AML-193 (cell line): ENCODE measurements at places on chromosomes 4 and X.

- no peak for DNase-seq
Observed at GRCh38 chr4:167713756-167714155, 378.6 kb upstream of the ANXA10 start.

GRCh38 chrX:45621376-45622041, 420.8 kb upstream of the DIPK2B start:
- DNase-seq, result no peak

DNA sequence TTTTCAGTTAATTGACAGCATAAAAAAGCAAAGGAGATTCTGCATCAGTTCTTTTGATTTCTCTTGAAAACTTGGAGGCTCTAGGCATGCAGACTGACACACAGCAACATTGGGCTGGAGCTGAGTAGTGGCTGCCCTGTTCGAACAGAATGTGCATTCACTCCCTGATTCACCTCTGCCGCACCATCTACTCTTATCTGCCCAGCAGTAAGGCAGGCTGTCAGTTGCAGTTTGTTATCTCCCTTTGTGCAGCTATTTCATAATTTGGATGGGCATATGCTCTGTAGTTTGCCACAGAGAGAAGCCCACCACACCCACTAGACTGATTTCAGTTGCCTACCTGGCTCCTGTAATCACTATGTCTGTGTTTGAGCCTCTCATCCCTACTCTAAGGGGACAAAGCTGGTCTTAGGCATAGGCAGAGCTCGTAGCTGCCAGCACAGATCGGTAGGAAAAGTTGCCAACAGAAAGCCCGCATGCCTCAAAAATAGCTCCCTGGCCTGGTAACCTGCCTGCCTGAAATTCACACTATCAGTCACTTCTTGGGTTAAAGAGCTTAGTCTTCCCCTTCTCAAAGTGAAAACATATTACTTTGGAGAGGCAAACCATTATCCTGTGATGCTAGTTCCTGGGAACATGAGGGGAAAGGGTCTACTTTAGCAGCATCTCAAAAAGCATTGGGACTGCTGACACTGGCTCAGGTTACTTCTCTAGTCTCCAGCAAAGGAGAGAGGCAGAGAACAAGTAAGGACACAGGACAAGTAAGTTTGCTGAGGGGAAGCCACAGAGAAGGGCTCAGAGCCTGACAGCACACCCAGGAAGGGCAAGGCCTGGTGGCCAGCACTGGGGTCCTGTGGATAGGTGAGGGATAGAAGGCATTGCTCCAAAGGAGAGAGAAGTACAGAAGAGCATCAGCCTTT, 75.9 kb upstream of the TMEM164 start:
- DNase-seq, result no peak

- DNase-seq, result no peak
Observed at GRCh38 chr4:74314944-74315343, 6.7 kb downstream of the EPGN start.
